ENCODE measurements at places on chromosomes 3 and 15.
A peak's percentile ranks its signal among the peaks of the same experiment; 100 is the strongest.

GRCh38 chr3:188303286-188303799 is 149.4 kb downstream of the LPP start:
- no peak for DNase-seq

- no peak for DNase-seq
Measured at GRCh38 chr3:35950021-35950420, 310.7 kb downstream of the ARPP21 start.

- DNase-seq: peak; percentile 44
Measured at GRCh38 chr3:16482770-16483531, 30.5 kb downstream of the RFTN1 start.

DNA sequence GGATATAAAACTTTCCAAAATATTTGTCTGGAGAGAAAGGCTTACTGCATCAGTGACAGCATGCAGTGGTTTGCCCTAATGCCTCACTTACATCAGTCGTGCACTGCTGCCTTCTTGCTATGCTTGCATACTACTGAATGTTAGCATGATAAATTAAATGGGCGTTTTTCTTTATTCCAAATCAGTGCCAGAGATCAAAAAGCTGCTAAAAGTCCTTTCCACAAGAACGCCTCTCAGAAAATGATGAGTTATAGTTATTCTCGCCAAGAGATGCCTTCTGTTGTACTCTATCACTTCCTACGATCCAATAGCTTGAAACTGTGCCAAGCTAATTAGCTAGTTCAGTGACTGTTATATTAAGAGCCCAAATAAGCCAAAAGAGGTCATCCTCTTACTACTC is 345.8 kb upstream of the ROBO2 start:
- no peak for DNase-seq

DNA sequence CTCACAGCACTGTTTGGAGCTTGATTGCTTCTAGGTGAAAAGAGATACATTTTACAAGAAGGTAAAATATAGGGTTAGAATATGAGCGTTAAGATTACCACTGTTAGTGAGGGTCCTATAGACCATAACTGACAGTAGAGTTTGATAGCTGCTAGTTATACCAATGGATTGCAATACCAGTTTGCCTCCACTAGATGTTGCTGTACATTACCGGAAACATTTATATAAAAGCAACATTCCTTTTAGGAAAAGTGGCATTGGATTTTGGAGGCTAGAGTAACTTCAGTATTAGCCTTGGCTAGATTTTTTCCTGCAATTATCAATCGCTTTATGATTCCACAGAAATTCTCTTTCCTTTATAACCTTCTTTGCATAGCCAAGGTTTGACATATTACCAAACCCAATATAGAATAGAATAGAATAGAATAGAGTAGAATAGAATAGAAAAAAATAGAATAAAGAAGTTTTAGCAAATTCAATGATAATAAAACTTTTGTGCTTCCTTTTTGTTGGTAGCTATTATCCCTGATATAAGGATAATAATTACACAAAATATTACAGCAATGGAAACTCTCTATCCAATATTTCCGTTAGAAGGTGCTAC is 1093.6 kb upstream of the ALCAM start:
- DNase-seq: no peak

DNA sequence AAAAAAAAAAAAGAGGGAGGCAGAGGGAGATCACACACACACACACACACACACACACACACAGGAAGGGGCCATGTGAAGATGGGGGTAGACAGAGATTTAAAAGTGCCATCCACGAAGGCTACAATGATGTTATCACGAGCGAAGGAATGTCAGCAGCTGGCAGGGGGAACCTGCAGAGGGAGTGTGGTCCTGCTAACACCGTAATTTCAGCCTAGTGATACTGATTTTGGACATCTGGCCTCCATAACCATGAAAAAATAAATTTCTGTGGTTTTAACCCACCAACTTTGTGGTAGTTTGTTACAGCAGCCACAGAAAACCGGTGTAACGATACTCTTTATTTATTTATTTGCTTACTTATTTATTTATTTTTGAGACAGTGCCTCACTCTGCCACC is 76.0 kb downstream of the TMCO5A start:
- no peak for DNase-seq

- DNase-seq: peak; percentile 71
Measured at GRCh38 chr15:52261498-52262242, 33.9 kb downstream of the MYO5C start.

DNA sequence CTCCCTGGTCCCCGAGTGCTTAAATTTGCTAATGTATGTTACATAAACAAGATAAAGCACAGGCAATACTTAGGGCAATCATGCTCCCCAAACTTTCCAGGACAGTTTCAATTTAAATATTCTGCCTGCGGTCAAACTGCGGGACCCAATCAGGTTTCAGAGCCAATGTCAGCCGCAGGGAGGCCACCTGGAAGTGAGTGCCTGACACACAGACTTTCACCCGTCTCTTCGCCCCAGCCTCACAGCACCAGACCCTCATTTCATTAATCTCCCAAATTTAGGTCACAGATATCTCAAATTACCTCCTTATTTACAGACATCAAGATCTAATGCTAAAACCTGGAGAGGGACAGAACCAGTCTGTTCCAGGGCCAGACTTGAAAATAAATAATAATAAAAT is 107.2 kb upstream of the ALDH1A3 start:
- no peak for DNase-seq

- DNase-seq: no peak
Measured at GRCh38 chr15:49507261-49507660, 84.2 kb downstream of the FGF7 start.

- no peak for DNase-seq
Measured at GRCh38 chr15:32899126-32899596, 181.4 kb downstream of the GREM1 start.

DNA sequence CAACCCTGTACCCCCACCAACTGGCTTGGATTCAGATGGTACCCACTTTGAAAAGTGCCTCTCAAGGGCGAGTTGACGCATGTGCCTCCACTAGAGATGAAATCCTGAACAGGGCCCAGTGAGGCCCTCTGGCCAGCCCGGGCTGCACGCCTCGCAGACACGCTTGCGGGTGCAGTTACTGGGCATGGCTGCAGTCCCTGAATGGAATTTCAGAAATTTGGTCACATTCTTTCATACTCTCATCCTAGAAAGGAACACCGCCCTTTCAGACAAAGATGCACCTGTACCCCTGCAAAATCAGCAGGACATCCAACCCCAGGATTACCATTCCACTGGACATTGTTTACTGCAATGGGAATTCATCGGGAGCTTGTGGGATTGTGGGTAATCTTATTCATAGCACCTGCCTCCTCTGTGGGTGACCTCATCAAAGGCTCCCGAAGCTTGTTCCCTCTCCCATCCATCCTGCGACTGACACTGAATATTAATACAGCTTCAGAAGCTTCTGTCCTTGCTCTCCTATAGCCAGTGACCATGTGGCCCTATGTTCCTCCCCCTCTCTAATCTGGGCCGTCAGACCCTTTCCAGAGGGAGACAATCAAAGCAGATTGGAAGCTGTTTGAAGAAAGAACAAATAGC is 42.5 kb upstream of the TPM1 start:
- DNase-seq: no peak

GRCh38 chr15:74505837-74506514 is 35.0 kb upstream of the ARID3B start:
- DNase-seq: no peak

Measured in CD4-positive, alpha-beta T cell treated with Interleukin-21 for 1 hour (primary cell).